Spleen (tissue), 13 donors: ENCODE measurements at places on chromosomes 11 and 22. TPM values are rescaled to one million over a fixed set of nuclear protein-coding genes. Genes with fewer than 3 reads are reported as not detected.

Gene MRGPRX4
- not detected for total RNA-seq

Gene MUC5AC
- total RNA-seq, result not detected

Gene ZNF280B
- total RNA-seq, result 2.7 TPM

Gene HDHD5
- 31.6 TPM for total RNA-seq

Gene PGM2L1
- total RNA-seq, result 5.2 TPM

Gene DCDC1
- 0.23 TPM for total RNA-seq

Gene IRAG1
- 10.7 TPM for total RNA-seq

Gene SCUBE1
- total RNA-seq, result 12.5 TPM

Gene OR2AG1
- 0.26 TPM for total RNA-seq

Gene BEST1
- total RNA-seq, result 13.0 TPM

Gene EMSY
- 81.8 TPM for total RNA-seq

Gene EMID1
- total RNA-seq, result 38.0 TPM

Gene COX8A
- total RNA-seq, result 448 TPM

Gene PKP3
- not detected for total RNA-seq

Gene TMEM45B
- 2.8 TPM for total RNA-seq

Gene KDM4E
- not detected for total RNA-seq

Gene CHEK2
- total RNA-seq, result 12.4 TPM

Gene KRTAP5-11
- not detected for total RNA-seq

Gene NNMT
- 324 TPM for total RNA-seq
